ENCODE measurements at places on chromosomes 7 and 10.

DNA sequence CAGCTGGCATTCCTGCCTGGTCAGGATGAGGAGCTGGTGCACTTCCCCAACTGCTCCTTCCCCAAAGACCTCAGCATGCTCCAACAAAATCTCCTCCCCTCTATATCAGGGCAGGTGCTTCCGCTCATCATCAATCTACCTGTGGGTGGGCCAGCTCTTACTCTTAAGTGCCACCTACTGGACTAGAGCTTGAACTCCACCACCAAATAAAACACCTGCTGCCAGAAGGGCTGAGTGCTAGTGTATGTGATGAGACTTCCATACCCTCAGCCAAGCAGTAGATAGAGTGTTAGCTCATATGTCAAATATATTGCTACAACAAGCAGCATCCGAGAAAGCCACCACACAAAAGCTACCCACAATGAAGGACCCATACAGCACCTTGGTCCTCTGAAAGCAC lies 264.3 kb downstream of the RNLS start:
- DNase-seq, result no peak

- DNase-seq, result no peak
These were observed 161.8 kb downstream of the NRF1 start for GRCh38 chr7:129773328-129773731.

DNA sequence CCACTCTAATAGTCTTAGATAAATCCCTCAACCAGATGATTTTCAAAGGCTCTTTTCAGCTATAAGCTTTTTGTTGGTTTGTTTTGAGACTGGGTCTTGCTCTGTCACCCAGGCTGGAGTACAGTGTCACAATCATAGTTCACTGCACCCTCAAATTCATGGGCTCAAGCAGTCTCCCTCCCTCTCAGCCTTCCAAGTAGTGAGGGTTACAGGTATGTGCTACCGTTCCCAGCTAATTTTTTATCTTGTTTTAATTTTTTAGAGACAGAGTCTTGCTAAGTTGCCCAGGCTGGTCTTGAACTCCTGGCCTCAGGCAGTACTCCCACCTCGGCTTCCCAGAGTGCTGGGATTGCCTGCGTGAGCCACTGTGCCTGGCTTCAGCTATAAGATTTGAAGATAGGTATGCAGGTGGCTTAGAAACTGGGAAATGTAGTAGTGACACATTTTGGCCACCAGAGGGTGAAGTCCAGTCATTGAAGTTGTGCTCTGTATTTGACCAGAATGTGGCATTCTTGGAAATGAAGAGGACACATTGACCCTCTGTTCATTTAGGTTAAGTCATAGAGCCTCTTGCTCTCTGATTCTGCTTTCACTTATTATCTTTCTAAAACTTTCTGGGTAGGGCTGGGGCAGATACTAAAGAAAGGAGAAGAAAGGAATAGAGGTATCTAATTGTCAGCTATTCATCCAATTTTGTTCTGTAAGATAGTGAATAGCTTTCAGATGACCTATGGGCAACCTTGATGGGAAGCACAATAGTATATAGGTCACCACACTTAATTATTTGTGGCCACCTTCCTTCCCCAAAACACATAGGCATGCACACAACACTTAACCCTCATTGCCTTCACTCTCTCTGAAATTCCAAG lies 36.0 kb downstream of the R3HCC1L start:
- DNase-seq, result peak; percentile 4

DNA sequence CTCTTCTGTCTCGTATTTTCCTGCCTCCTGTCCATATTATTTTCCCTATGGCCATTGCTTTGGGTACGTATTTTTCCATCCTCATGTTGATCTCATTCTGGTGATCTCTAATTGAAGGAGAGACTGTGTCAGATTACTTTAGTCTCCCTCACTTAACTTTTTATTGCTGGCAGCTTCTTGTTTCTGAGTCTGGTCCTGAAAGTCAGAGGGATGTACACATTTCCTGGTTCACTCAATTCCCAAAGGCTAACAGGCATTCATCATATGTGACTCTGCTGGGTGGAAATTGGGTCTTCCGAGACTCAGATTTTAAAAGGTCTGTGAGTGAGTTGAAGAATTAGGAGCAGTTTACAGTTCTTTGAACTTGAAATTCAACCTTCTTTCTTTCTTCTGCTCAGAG lies 10.9 kb downstream of the UMAD1 start:
- no peak for DNase-seq

GRCh38 chr7:139726485-139726869 lies 51.3 kb downstream of the HIPK2 start:
- no peak for DNase-seq

DNA sequence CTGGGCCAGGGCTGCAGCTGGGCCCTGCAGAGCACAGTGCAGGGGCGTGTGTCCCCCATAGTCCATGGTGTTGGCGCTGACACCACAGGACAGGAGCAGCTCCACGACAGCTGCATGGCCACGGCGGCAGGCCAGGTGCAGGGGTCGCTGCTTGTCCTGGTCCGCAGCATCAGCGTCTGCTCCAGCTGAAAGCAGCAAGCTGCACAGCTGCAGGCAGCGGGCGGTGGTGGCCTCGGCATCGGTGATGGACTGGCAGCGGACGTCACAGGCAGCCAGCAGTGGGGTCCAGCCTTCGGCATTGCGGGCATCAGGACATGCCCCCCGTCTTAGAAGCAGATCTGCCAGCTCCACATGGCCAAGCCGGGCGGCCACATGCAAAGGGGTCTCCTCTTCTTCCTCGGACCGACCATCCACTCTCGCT lies 6.0 kb downstream of the ASB10 start:
- no peak for DNase-seq

DNA sequence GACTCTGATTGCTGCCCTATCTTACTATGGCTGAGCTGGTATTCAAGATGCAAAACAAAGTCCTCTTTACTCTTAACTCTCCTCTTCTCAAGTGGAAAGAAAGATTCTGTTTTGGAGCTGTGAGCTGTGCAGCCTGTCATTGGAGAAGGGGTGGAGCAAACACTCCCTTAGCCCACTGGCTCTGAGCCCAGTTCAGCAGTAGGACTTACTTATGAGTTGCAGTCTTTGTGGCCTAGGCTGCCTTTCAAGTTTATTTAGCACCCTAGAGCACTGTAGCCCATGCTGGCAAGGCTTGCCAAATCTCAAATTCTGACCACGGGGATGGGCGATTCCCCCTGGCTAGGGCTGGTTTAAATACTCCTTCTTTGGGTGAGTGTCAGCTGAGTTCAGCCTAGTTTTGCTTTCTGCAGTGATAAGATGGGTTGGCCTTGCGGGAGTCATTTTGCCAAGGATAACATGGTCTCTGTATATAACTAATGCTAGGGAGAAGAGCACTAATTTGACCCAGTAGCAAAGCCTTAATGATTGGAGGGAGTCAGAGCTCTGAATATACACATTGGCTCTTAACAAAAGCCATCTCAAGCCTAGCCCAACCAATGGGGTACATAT lies 110.2 kb downstream of the MYO3A start:
- no peak for DNase-seq

- no peak for DNase-seq
These were observed 22.5 kb downstream of the PRTFDC1 start for GRCh38 chr10:24929904-24930303.

DNA sequence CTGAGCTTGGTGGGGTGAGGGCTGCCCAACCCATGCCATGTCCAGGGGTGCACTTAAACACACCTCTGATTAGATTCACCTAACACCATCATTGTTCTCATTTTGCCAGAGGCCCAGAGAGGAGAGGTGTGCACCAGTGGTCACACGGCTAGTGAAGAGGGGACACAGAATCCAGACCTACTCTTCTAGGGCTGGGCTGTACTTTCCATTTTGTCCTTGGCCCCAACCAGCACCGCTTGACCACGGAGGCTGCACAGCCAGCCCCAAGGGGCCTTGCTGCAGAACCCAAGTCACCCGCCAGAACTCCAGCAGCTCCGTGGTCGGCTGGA lies 246 bp upstream of the WDFY4 start:
- no peak for DNase-seq

DNA sequence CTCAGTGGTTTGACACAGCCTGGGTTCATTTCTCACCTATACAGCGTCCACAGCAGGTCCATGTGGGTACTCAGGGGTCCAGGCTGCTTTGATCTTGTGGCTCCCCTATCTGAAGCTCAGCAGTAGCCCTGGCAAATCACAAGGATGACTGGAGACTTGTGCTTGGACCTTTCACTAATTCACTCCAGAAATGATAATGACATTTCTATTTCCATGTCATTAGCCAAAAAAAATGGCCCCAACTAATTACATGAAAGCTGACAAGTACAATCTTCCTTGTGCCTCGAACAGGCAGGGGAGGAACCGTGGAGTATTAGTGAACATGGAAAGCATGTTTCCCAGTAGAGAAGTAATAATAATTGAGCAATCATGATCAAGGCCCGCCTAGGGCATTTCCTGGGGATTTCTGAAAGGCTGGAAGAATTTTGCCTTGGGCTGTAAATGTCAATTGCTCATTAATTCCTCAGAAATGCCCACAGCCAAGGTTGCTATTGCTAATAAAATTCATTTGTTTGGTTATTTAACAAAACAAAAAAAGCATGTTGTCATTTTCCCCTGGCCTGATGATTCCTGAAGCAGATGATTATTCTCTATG lies 586.1 kb downstream of the SDK1 start:
- DNase-seq, result no peak

GRCh38 chr10:124878457-124878739 lies 63.5 kb upstream of the ZRANB1 start:
- DNase-seq, result no peak

- no peak for DNase-seq
These were observed 223.6 kb downstream of the RELN start for GRCh38 chr7:103765901-103766300.

- DNase-seq, result no peak
These were observed 488.5 kb downstream of the MDFIC start for GRCh38 chr7:115410434-115410820.

GRCh38 chr10:63600540-63600939 lies 79.3 kb downstream of the REEP3 start:
- no peak for DNase-seq

DNA sequence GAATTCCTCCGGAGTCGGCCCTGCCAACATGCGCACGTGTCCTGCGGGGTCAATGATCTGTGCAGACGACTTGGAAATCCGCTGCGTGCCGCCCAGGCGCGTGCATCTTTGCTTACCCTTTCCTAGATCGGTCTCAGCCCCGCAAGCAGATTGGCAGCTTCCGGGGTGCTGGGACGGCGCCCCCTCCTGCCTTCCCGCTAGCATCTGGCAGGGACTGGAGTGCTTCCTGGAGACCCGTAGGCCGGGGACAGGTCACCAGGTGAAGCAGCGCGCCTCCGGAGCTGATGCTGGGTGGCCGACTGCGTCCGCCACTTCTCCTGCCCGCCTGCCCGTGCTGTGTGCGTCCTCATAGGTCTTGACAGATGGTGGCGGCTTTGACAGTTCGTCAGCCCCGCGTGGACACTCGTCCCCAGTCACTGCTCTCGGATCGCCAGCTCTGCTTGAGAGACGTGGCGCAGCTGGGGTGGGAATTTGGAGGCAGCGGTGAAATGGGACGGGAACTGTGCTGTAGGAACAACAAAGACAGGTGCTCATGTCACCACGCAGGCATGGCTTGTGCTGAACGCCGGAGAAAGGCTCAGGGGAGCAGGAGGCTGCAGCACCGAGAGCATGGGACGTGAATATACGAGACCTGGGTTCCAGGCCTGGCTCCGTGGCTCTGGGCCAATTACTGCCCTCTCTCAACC lies 21.9 kb upstream of the KCNK18 start:
- DNase-seq, result peak; percentile 38

- DNase-seq, result no peak
These were observed 270.0 kb upstream of the PPP2R2D start for GRCh38 chr10:131630772-131631258.

GRCh38 chr7:132934017-132934416 lies 147.9 kb downstream of the CHCHD3 start:
- no peak for DNase-seq

DNA sequence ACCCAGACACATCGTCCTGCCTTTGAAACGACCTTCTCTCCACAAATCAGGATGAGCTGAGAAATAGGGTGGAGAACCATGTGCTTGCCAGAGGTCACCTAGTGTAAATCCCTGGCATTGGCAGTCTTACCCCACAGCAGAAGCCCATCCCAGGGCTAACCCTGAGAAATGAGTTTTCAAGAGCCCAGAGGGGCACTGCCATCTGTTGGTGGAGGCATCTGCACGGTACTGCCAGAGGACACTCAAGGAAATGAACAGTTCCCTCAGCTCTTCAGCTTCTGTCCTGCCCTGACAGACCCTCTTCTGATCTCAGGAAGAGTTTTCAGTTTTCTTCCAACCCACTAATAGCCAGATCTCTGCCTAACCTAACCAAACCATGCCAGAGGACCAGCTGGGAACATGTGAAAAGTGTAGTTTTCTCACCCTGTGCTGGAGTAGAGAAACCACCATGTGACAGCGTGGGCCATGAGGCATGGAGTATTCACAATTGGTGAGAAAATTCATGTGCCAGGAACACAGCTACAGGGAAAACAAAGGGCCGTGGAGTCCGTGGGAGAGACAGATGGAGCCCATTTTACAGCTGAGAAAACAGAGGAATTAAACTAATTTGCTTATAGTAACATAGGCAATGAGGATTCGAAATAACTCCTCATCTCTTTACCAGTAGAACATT lies 37.7 kb upstream of the ITPRID1 start:
- no peak for DNase-seq

DNA sequence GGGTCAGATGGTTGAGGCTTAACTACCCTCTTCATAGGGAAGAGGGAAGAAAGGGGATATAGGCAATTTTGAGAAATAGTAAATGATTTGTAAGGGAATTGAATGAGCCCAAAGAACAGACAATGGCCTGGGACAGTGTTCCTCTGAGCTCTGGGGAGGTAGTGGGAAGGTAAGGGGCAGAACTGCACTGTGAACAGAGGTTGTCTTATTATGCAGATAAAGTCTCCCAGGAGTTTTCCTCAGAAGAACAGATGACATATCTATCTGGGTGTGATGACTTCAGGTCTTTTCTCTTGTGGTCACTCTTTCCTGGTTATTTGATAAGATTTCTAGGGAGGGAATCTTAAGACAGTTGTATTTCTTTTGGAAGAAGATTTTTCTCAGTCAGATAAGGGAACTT lies 296.1 kb downstream of the ZEB1 start:
- no peak for DNase-seq

- DNase-seq, result no peak
These were observed 25.2 kb upstream of the ING3 start for GRCh38 chr7:120925392-120925791.

DNA sequence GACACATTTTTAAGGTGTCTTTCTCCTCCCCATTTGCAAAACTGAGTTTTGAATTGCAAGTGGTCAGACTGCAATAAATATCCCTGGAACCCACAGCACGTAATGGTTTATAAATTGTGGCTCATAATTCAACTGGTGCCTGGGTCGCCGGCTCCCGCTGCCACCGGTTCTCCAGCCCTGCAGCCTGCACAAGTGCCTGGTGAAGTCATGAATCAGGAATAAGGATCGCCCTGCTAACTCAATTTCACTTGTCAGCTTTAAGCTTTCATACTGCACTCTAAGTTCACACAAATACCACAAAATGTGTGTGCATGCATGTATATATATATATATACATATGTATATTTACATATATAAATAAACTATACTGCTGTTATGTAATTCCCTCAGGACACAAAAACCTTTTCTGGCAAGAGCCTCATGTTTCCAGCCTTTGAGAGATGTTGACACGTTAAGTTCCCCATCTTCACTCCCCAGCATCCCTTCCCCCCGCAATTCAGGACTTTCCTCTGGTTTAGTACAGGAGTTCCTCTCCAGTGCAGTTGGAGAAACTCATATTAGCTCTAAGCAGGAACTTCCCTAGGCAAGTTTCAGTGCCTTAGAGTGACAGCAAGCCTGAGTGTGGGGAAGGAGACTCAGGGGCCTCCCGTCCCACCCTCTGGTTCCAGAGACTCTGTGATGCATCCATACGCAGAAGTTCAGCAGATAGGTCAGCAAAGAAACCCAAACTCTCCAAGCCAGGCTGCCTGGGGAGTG lies 129.2 kb upstream of the UNC5B start:
- no peak for DNase-seq
